NCI-H146 (cell line): ENCODE measurements at places on chromosomes 13 and 19.

DNA sequence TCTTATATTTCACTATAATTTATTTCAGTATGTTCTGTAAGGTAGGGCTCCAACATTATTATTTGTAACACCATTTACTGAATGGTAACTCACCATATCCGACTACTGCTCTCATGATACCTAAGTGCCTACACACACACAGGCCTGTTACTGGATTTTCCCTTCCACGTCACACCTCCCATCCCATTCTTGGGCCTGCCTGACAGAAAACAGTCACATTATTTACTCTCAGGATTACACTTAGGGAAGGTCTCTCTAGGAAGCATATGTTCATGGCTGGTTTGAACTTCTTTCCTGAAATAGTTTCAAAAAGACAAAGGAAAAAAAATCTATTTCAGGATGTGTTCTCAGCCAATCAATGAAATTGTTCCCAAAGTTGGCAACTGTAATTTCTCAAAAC is 102.3 kb upstream of the DOCK9 start:
- DNase-seq: no peak

DNA sequence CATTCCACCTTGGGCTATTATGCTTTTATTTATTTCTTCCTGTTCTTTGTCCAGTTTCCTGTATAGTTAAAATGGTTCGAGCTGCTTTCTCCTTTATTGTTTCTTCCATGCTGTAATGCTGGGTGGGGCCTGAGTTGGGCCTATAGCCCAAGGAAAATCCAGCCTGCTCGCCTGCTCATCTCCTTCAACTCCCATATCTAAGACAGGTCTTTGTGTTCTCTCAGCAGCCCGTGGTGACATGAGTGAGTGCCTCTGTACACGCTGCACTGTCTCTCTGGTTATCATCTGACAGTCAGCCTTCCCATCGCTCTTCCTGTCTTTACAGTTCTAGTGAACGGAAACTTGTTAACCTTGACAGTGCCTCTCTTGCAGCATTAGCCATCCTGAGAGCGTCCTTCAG is 221.9 kb upstream of the SLC10A2 start:
- peak; percentile 15 for DNase-seq

DNA sequence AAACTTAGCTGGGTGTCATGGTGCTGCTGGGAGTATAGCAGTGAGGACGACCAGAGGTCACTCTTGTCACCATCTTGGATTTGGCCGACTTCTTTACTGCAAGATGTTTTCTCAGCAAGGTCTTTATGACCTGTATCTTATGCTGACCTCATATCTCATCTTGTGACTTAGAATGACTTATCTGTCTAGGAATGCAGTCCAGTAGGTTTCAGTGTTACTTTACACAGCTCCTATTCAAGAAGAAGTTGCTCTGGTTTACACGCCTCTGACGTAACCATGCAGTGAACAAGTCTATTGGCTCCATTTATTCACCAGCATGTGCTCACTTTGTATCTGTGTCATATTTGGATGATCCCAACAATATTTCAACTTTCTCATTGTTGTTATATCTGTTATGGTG is 26.7 kb downstream of the ZNF850 start:
- no peak for DNase-seq

GRCh38 chr19:756821-757688 is 6.1 kb downstream of the MISP start:
- no peak for DNase-seq

- no peak for DNase-seq
Measured at GRCh38 chr19:5948752-5949564, 29.0 kb downstream of the RANBP3 start.

GRCh38 chr13:72653506-72653905 is 73.9 kb downstream of the MZT1 start:
- DNase-seq: no peak

DNA sequence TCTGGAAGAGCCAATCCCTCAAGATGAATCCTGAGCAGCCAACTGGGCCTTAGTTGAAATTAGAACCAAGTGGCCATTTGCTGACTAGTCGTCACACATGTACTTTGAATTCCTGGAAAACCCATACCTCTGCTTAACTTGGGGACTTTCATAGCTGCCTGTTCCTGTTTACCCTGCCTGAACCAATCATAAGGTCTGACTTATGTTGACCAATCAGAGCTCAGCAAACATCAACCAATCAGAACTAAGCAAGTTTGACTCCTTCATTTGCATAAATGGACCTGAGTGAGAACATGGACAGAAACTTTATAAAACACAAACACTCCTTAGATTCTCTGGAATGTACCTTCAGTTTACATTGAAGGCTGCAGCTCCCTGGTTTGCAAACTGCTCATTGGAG is 50.8 kb downstream of the LATS2 start:
- DNase-seq: no peak

DNA sequence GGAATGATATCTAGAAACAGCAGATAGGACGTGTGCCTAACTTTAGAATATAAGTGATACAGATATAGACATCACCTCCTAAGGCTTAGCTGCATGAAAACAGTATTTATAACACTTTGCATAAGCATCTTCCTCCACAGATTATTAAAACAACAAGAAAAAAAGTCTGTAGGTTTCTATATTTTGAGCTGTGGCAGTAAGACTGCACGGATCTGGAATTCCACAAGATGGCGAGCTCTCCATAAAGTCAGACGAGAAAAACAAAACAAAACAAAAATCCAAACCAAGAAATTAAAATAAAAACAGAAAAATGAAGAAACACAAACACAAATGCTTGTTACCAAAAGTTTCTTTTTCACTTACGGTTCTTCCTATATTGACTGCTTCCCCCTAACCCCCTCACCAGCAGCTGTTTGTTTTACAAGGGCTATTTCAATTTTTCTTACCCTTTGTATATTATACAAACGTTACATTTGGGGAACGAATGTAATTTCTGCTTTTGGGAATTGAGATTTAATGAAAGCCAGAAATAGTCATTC is 285.8 kb downstream of the MYO16 start:
- DNase-seq: no peak

DNA sequence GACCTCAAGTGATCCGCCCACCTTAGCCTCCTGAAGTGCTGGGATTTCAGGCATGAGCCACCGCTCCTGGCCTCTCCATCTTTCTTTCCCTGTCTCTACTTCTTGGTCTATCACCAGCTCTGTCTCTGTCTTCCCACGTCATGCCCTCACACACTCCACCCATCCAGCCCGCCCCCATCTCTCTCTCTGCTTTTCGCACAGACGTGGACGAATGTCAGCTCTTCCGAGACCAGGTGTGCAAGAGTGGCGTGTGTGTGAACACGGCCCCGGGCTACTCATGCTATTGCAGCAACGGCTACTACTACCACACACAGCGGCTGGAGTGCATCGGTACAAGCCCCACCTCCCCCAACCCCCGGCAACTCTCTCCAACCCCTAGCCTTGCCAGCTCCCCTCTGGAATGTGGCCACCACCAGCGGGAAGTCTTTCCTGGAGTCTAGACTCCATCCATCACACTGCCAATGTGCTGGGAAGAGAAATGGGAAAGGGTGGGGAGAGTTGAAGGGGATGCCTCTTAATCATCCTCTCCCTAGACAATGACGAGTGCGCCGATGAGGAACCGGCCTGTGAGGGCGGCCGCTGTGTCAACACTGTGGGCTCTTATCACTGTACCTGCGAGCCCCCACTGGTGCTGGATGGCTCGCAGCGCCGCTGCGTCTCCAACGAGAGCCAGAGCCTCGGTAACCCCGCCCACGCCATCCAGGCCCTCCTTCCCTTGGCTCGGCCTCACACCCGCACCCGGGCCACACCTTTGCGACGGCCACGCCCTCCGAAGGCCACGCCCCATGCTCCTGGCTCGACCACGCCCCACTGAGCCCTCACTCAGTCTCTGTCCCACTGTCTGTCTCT is 22.5 kb downstream of the LTBP4 start:
- peak; percentile 96 for DNase-seq

- DNase-seq: peak; percentile 50
Measured at GRCh38 chr13:101841698-101842097, 389.2 kb downstream of the ITGBL1 start.

DNA sequence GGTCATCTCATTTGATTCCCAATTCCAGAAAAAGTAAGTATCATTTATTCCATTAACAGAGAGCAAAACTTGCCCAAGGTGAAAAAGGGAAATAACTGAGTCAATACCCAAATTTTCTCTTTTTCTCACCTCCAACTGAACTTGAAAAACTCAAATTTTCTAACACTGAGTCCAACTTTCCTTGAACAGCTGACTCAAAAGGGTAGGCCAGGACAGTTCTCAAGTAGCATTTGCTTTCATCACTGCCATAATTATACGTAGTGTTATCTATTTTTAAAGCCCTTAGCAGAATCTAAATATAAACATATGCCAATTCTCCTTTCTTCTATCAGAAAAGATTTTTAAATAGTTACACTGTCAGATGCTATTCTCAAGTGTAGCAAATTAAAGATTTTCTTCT is 3.5 kb downstream of the N4BP2L2 start:
- DNase-seq: no peak

- peak; percentile 51 for DNase-seq
Measured at GRCh38 chr19:45972947-45973540, 621 bp downstream of the NOVA2 start.

DNA sequence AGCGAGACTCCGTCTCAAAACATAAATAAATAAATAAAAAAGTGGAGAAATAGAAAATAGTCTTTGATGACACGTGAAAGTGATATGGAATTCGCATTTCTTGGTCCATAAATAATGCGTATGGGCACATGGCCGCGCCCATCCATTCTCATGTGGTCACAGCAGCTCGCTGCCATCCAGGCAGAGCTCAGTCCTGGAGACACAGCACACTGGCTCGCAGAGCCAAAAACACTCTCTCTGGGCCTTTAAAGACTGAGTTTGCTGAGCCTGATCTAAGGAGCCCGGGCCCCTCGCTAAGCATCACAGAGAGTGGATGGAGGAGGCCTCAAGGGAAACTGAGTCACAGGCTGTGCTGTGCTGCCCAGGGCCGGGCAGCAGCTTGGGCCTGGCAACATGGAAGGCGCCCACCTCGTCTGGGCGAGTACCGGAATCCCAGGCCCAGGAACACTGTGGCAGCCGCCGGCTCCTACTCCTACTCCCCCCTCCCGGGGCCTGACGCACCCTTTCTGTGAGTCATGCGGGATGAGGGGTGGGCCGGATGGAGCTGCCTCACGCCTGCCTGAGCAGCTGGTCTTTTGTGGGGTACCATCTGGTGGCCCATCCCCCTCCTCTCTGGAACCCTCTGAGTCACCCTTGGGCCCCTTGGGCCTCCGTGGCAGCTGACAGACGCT is 28.9 kb upstream of the CACTIN start:
- DNase-seq: no peak

GRCh38 chr19:4090356-4091220 is 23.9 kb upstream of the ZBTB7A start:
- DNase-seq: no peak

- peak; percentile 94 for DNase-seq
Measured at GRCh38 chr19:9309974-9310446, 372 bp upstream of the ZNF699 start.

DNA sequence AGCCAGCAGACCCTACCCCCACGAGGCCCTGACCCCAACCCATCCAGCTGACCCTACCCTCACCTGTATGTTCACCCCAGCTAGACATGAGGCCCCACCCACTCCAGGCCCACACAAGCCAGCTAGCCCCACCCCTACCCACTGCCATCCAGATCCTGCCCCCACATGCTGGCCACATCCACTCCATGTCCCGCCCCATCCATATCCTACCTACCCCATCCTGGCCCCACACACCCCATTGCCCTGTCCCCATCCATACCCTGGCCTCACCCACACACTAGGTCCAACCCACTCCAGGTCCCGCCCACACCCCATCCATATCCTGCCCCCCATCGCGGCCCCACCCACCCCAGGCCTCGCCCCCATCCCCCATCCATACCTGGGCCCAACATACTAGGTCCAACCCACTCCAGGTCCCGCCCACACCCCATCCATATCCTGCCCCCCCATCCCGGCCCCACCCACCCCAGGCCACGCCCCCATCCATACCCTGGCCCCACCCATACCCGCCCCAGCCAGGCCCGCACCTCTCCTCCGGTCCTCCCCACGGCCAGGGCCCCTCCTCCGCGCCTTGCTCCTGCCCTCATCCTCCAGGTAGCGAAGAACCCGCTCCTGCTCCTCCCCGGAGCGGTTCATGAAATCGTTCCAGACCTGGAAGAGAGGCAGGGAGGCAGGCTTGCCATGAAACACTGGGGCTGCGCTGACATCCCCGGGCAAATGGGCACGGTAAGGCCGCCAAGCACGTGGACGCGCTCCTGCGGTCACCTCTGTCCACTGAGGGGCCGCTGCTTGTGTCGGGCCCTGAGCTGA is 7.2 kb downstream of the RNU6-9 start:
- no peak for DNase-seq
